ENCODE measurements at places on chromosomes 3 and 15. TPM values are rescaled to one million over a fixed set of nuclear protein-coding genes. Genes with fewer than 3 reads are reported as not detected.

Gene CAPN3
- total RNA-seq = 28.4 TPM

Gene WDR49
- total RNA-seq = 1.1 TPM

Gene SLC28A1
- 0.16 TPM for total RNA-seq

Gene TM4SF4
- total RNA-seq = not detected

Gene ANKRD34C
- 0.22 TPM for total RNA-seq

Gene DCBLD2
- total RNA-seq = 80.5 TPM

Gene FURIN
- 30.1 TPM for total RNA-seq

Gene TRPM1
- 52.6 TPM for total RNA-seq

Measured in camera-type eye (tissue), 1 donor.